ENCODE measurements at places on chromosomes 16 and 17.

GRCh38 chr17:5598457-5598856 lies 14.1 kb upstream of the NLRP1 start:
- no peak for DNase-seq

- no peak for DNase-seq
Observed at GRCh38 chr16:3589441-3589921, 12.3 kb upstream of the NLRC3 start.

GRCh38 chr16:7324321-7324720 lies 8.3 kb upstream of the RBFOX1 start:
- DNase-seq, result no peak

GRCh38 chr17:77147357-77147801 lies 6.6 kb downstream of the SEC14L1 start:
- DNase-seq, result no peak

DNA sequence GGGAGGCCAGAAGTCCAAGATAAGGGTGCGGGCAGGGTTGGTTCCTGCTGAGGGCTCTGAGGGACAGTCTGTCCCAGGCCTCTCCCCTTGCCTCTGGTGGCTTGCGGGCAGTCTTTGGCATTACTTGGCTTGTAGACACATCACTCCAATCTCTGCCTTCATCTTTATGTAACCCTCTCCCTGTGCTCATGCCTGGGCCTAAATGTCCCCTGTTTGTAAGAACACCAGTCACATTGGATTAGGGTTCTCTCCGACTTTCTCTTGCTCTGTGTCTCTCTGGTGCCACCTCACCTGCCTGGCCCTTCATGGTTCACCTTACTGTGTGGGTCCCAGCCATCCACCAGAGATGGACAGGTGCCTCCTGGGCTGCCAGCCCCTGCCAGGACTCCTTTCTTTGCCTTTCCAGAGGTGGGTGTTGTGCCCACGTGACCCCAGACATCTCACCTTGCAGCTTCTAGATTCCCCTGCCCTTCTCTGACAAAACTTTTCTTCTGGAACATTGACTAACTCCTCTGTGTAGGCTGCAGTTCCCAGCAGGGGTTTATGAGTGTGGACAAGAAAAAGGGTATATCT lies 205.8 kb downstream of the MSI2 start:
- no peak for DNase-seq

All from activated naive CD4-positive, alpha-beta T cell (primary cell).